ENCODE measurements at places on chromosomes 1 and 21. TPM values are rescaled to one million over a fixed set of nuclear protein-coding genes. Genes with fewer than 3 reads are reported as not detected.

LCE6A gene
- not detected for polyA plus RNA-seq

SAMD13 gene
- 0.97 TPM for polyA plus RNA-seq

CD1E gene
- polyA plus RNA-seq: not detected

KLF17 gene
- polyA plus RNA-seq: 0.13 TPM

RNF186 gene
- polyA plus RNA-seq: 8.0 TPM

MTR gene
- 4.6 TPM for polyA plus RNA-seq

HAO2 gene
- not detected for polyA plus RNA-seq

OR2T35 gene
- polyA plus RNA-seq: not detected

UBE2Q1 gene
- 34.4 TPM for polyA plus RNA-seq

NAV1 gene
- polyA plus RNA-seq: 33.8 TPM

EPHA8 gene
- polyA plus RNA-seq: not detected

GPR52 gene
- polyA plus RNA-seq: not detected

EFNA3 gene
- polyA plus RNA-seq: 0.41 TPM

TAS1R1 gene
- polyA plus RNA-seq: 1.3 TPM

LRRC53 gene
- not detected for polyA plus RNA-seq

MNDA gene
- 1.8 TPM for polyA plus RNA-seq
